ENCODE measurements at places on chromosomes 12 and 14.

DNA sequence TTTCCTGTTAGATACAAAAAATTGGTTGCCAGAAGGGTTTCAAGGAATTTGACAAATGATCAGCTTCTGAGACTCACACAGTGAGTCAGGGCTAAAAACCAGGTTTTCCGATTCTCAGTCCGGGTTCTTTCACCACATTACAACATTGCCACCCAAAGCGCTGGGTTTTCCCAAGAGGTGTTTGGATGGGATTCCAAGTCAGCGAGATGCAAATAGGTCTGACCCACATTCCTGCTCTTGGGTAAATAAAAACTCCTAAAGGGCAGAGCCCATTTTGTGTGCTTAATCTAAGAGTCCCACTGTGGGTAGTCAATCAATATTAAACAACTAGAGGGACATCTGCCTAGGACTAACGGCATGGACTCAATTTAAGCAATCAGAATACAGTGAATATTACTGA lies 5.4 kb upstream of the RIC8B start:
- DNase-seq, result no peak

DNA sequence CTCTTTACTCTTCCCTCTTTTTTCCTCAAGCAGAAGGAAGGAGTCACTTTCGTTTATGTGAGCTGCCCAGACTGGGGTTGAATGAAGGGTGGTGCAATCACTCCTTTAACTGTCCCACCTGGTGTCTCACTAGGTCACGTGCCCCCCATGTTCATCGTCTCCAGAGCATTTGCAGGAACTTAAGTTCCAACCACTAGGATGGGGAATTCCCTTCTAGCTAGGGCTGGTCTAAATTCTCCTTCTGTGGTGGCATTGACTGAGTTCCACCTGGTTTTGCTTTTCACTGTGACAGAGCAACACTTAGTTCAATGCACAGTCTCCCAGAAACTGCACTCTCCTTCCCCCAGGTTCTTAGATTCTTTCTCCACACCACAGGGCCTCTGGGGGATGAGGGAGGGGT lies 9.5 kb downstream of the FANCM start:
- DNase-seq, result no peak

GRCh38 chr14:24875991-24876878 lies 173.7 kb downstream of the STXBP6 start:
- DNase-seq, result no peak

DNA sequence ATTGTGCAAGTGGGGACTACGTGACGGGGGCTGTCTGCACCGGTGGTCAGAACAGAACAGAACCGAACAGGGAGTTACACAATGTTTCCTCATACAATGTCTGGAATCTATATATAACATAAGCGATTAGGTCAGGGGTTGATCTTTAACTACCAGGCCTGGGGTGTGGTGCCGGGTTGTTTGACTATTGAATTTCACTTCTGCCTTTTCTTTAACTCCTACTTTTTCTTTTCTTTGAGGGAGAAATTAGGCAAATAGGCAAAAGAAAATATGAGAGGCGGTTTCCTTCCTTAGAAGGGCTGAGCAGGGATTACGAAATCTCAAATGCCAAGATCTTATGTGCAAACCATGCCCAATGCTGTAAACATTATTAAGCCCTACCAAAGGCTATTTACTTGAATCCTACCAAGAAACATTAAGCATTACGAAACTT lies 140.3 kb downstream of the SLC38A6 start:
- DNase-seq, result no peak

DNA sequence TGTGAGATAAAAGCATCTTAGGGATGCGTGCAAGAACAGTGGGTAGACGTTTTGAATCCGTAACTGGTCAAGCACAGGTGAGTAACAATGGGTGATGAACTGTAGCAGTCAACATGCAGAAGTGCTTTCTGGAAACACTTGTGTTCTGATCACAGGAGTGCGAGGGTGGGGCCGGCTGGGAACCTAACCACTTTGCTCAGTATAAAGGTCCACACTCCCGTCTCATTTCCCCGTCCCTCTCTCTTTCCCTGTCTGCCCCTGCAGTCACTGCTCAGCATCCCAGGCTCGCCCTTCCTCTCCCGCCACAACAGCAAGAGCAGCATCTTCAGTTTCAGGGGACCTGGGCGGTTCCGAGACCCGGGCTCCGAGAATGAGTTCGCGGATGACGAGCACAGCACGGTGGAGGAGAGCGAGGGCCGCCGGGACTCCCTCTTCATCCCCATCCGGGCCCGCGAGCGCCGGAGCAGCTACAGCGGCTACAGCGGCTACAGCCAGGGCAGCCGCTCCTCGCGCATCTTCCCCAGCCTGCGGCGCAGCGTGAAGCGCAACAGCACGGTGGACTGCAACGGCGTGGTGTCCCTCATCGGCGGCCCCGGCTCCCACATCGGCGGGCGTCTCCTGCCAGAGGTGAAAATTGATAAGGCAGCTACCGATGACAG lies 127.1 kb downstream of the FIGNL2 start:
- DNase-seq, result no peak

DNA sequence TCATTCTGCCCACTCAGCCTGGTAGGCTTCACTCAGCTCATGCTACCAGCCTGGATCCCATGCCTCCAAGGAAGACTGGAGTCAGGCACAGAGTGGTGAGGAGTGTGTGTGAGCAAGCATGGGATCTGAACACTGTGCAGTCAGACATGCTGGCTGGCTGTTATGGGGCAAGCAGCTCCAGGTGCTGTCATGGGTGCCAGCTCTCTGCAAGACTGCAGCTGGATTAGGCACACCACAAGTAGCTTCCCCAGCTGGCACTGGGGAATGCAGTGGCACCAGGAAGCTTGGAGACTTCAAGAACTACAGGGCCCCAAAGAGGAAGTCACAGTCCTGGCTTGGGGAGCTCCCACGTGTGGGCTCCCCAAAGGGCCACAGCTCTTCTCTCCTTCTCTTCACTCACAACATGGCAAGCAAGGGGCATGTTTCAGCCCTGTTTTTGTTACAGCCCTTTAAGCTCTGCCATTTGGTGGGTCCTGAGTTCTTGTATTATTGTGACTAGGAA lies 202.5 kb downstream of the VRK1 start:
- no peak for DNase-seq

DNA sequence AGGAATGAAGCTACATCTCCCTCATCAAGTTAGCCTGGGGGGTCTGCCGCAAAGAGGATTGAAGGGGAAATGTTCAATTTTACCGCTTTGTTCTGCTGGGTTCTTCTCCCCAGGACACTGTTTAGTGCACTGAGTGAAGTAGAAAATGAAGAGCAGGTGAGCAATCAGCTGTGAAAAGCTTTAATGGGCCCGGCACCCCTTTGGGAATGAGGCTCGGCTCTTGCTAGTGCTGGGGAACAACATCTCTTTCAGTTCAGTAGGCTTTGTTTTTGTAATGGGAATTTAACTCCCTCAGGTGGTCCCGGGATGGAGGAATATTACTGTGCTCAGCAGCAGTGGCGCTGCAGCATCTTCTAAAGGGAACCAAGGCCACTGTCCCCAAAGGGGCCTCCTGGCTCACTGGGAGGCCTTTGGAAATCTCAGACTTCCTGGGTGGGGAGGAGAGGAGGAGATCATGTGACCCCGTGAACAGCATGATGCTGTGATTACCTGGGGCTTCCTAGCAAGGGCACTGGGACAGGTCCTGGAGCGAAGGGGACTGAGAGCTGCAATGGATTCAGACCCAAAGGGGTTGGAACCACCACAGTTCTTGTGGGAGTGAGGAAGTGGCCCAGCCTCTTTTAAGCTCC lies 85.2 kb upstream of the MAX start:
- no peak for DNase-seq

DNA sequence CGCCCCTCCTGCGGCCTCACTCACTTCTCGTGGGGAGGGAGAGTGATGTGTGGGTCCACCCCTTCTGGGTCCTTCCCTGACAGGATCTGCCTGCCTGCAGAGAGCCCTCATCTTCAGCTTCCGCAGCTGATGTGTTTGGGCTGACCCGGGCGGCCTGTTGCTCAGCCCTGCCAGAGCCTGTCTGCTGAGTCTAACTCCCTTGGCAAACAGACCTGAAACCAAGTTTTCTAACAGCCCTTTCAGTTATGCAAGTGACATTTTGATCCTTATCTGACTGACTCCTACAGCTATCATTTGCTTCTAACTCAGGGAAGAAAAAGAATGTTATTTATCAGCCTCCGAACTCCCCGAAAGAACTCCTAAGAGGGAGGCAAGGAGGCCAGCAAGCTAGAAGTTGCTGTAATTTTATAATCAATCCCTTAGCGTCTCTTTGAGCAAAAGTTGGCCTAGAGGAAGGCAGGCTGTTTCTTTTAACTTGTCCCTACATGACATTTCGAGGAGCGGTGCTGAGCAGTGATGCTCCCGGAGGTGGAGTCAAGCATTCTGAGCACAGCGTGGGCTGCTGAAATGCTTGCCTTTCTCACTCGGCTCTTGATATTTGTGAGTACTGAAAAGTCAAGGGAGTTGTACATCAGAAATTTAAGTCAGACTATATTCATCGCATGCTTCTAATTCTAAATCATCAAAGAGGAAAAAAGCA lies 31.5 kb upstream of the CACNA2D4 start:
- DNase-seq, result no peak

DNA sequence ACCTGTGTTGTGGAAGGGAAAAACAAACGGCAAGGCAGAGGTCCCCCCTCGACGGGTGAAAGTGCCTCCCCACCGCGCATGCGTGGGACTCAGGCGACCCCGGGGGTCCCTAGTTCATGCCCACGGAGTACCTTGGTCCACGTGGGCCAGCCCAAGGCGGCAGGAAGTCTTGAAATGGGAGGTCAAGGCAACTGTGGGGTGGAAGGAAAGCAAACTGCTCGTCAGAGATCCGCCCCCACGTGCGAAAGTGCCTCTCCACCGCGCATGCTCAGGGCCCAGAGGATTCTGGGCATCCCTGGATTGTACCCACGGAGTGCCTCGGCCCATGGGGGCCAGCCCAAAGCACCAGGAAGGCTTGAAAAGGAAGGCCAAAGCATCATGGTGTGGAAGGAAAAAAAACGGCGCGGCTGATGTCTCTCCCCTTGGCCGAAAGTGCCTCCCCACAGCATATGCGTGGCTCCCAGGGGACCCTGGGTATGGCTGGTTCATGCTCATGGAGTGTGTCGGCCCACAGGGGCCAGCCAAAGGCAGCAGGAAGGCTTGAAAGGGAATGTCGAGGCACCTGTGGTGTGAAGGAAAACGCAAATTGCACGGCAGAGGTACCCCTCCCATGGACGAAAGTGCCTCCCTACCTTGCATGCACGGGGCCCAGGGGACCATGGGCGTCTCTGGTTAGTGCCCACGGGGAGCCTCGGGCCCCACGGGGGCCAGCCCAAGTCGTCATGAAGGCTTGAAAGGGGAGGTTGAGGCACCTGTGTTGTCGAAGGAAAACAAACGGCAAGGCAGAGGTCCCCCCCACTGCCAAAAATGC lies 369.7 kb downstream of the ALG10 start:
- DNase-seq, result no peak

DNA sequence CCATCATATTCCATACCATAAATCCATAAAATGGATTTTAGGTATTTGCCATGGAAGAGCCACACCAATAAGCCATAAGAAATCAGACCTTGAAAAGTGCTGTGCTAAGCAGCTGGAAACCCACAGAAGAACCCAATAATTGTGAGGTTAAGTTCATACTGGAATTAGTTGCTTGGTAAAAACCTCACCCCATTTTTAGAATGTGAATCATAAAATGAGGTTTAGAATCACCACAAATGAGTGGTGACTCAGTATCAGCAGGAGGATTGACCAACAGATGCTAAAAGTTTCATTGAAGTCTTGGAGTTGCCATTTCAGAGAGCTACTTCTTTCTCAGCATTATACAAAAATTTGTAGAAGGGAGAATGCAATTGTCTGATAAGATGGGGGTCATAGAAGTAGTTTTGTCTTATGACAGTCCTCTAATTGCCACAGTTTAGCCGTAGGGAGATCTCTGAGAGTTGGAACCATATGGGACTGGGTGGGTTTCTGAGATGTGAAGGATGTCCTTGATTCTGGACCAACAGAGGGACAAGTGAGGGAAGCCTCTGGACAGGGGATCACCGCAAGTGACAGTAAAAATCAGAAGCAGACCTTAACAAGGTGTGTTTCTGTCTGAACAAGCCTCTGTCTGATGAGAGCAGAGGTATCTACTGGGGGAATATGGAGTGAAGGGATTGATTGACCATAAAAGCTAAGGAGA lies 1.4 kb upstream of the STON2 start:
- DNase-seq, result no peak

DNA sequence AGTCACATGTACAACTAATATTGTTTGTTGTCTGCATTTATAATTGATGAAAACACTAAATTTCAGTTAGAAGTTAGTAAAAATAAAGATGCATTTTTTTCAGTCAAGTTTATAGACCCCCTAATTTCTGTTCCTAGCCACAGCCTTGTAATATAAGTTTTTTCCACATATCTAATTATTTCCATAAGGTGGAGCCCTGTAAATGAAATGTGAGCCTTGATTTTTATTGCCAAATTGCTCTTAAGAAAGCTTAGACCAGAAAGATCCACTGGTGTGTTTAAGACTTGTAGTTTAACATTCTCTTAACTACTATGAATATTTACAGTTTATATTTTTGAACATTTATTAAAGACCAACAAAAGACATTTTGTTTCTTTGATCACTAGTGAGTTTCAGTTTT lies 322.1 kb upstream of the RGS6 start:
- no peak for DNase-seq

DNA sequence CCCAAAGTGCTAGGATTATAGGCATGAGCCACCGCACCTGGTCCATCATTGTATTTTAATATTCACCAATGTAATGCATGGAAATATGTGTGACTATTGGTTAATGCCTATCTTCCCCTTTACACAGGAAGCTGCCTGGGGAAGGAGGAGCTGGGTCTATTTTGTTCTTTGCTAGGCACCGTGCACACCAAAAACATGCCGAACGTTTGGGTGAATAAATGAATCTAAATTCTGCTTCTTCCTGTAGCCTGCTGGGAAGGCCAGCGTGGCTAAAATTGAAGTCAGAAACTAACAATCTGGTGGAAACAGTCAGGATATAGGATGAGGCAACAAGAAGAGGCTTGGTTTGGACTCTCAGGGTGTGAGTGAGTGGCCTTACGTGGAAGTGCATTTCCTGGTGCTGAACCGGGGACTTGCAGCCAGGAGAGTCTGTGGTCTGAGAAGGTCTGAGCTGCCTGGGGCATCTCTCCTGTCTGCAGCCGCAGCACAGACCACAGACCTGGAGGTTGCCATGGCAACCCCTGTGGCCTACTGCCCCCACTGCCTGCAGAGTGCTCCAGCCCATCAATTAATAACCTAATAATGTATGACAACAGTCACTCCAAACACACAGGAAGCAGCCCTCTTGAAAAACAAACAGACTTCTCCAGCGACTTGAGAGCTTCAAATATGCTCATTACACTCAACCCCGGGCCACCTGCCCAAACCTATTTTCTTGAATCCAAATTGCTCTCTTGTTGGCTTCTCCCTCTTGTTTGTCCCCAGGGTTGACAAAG lies 5.5 kb upstream of the GPR68 start:
- DNase-seq, result no peak

DNA sequence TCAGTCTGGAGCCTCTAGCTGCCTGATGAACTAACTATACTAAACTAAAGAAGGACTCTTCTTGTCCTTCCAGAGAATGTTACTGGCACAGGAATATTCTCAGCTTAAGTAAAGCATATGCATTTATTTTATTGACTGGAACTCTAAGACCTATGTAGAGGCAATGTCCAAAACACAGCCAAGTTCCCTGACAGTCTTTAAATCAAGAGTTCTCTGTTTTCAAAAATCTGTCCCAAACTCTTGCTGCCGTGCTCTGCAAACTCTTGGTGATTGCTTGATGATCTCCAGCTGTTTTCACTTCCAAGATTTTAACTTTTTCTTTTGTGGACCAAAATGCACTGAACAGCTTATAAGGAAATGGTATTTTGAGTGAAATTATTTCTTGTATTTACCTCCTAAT lies 67.5 kb upstream of the DAAM1 start:
- DNase-seq, result no peak
